Esophagus squamous epithelium (tissue), 5 donors: ENCODE measurements at places on chromosomes 1 and 21.

GRCh38 chr1:109531826-109532364 lies 7.8 kb upstream of the GPR61 start:
- no peaks in the 10 kb centered on the region for H3K27me3 ChIP-seq
- DNase-seq = no peak
- peaks cover 26% of the 10 kb centered on the region for H3K4me1 ChIP-seq
- no peak overlapping the region for H3K4me3 ChIP-seq

GRCh38 chr1:13737398-13737797 lies 37.4 kb downstream of the PRDM2 start:
- no peak overlapping the region for H3K4me3 ChIP-seq
- H3K27ac ChIP-seq = no peak overlapping the region
- no peak for DNase-seq
- no peaks in the 10 kb centered on the region for H3K27me3 ChIP-seq
- H3K4me1 ChIP-seq = no peaks in the 10 kb centered on the region
- H3K36me3 ChIP-seq = no peaks in the 10 kb centered on the region

DNA sequence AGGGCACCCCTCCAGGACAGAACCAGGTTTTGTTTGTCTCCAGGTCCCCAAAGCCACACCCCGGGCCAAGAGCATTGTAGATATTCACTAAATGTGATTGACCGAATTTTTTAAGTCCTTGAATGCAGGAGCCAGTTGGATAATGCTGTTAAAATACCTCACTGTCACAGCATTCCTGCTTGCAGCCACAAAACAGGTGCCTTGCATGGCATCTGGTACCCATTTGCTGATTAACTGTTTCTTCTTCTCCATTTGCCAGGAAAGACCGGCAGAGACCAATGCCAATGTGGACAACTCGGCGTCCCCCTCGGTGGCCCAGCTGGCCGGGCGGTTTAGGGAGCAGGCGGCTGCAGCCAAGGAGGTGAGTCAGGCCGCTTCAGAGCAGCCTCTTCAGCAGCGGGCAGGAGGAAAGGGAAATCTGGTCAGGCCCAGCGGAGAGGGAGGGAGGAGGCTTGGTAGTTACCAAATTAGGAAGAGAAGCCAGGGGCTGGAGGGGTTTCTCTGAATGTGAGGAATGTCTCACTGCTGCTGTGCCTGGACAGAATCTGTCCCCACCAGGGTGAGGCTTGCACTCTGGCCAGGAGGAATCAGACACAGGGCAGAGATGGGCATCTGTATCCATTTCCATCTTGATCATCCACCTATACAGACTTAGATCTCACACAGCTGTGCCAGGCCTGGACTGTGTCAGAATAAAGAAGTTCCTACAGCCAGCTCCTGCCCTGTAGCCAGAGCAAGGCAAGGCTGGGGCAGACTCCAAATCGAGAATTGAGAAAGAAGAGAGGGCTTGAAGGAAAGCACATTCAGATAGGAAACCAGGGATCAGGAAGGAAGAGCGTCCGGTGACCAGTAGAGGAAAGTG lies 37.9 kb upstream of the MPZL1 start:
- no peaks in the 10 kb centered on the region for H3K27me3 ChIP-seq
- peak overlapping the region; percentile 66 for H3K27ac ChIP-seq
- peaks cover 55% of the 10 kb centered on the region for H3K4me1 ChIP-seq
- H3K4me3 ChIP-seq = no peak overlapping the region
- DNase-seq = no peak
- H3K36me3 ChIP-seq = no peaks in the 10 kb centered on the region

DNA sequence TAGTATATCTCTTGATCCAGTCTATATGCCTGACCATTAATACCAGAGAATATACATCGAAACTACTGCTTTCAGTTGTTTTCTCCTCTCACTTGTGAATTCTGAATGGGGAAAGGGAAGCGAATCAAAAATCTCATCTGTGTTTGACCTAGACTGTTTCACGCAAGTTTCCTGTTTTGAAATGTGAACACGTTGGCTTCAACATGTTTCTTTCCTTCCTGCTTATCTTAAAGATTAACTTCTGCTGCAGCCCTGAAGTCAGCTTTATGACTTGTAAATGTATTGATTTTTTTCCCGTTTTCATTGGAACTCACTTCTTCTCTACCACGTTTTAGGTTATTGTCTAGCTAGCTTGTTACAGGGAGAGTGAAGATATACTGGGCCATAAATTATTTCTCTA lies 49.9 kb downstream of the SNX27 start:
- H3K27ac ChIP-seq = no peak overlapping the region
- peaks cover 77% of the 10 kb centered on the region for H3K36me3 ChIP-seq
- DNase-seq = no peak

DNA sequence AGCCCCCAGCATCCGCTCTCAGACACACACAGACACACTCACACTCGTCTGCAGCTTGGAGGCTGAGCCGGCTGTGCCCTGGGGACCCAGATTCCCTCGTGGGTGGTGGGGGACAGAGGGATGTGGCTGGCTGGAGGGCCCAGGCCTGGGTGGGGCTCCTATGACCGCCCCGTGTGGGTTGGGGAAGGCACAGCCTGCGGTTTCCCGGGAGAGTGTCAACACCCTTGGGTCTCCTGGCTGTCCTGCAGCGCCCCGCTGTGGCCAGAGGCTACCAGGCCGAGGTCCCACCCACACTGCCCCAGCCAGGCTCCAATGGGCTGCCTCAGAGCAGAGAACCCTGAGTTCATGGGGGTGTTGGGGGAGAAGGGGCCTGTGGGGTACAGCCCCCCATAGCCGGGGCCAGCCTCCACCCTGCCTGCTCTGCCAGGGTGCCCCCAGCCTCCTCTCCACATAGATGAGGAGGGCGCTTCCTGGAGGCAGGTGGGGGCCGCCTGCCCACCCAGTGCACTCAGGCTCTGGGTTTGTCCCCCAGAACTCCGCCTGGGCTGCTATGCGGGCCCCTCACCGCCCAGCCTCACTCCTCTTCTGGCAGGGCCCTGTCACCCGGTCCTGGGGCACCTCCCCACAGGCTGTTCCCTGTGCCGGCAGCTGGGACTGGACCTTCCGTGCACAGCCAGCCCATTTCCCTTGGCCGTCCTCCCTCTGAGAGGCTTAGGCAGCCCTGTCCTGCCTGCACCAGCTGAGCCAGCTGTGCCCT lies at the start of gene TTC34:
TSS of gene TTC34 (minus strand) at position 159 of the 757 bp plus-strand sequence. CDS start 866 bp downstream, outside the sequence.
- peaks cover 6% of the 10 kb centered on the region for H3K4me1 ChIP-seq
- H3K27me3 ChIP-seq = peaks cover 92% of the 10 kb centered on the region
- H3K27ac ChIP-seq = no peak within 1 kb of the TSS
- H3K36me3 ChIP-seq = no peaks in the 10 kb centered on the region
- DNase-seq = no peak

GRCh38 chr1:85581802-85582686 lies 1.5 kb downstream of the CCN1 start:
- no peaks in the 10 kb centered on the region for H3K36me3 ChIP-seq
- peak overlapping the region; percentile 80 for H3K4me3 ChIP-seq
- DNase-seq = no peak

DNA sequence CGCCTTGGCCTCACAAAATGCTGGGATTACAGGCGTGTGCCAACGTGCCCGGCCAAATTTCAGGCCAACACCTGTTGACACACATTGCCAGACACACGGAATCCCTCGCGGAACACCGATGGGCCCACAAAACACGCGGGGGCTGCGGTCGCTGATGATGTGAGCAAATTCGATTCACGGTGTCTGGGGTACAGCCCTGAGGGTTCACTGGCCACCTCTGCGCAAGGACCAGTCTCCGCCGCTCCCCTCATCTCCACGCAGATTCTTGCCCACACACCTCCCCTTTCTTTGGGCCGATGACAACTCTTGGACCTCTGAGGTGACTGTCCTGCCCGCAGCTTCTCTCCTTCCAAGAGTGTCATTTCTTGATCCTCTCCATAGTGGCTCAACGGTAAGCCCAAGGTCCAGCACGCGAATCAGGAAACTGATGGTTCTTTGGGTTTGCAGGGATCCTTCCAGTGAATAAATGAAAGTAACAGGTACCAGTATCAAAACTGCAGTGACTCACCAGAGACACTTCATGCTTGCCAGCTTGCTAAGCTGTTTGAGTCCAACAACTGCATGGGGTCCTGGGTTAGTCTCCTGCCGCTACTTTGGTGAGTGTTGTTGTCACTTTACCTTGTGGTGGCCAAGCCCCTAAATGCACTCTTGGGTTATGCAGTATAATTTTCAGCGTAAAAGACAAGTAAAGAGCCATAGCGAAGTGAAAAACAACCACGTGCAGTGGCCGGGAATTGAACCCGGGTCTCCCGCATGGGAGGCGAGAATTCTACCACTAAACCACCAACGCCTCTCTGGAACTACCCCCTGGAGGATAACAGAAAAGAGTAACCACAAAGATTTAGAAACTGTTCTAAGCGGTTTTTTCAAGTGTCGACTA lies 11.0 kb upstream of the RNU1-3 start:
- no peak overlapping the region for H3K4me3 ChIP-seq
- no peaks in the 10 kb centered on the region for H3K4me1 ChIP-seq
- no peaks in the 10 kb centered on the region for H3K36me3 ChIP-seq
- no peak overlapping the region for H3K27ac ChIP-seq

- no peaks in the 10 kb centered on the region for H3K36me3 ChIP-seq
- no peak for DNase-seq
- H3K4me1 ChIP-seq = no peaks in the 10 kb centered on the region
- H3K27me3 ChIP-seq = no peaks in the 10 kb centered on the region
Measured at GRCh38 chr1:2098839-2099785, 48.9 kb downstream of the PRKCZ start.

DNA sequence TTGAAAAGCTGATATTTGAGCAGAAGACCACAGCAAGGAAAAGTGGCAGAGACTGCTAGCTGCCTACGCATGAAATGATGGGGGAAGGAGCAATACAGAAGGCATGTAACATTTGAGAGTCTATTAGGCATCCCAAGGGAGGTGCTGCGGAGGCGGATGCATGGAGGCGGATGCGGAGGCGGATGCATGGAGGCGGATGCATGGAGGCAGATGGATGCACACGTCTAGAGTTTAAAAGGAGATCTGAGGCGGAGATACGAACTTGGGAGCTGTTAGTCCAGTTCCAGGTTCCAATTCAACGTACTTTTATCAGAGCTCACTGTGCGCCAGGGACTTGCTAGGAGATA lies 744 bp upstream of the DDX20 start:
- H3K27me3 ChIP-seq = no peaks in the 10 kb centered on the region
- no peaks in the 10 kb centered on the region for H3K36me3 ChIP-seq
- H3K4me1 ChIP-seq = peaks cover 6% of the 10 kb centered on the region
- H3K27ac ChIP-seq = peak overlapping the region; percentile 96
- H3K4me3 ChIP-seq = peak overlapping the region; percentile 90

DNA sequence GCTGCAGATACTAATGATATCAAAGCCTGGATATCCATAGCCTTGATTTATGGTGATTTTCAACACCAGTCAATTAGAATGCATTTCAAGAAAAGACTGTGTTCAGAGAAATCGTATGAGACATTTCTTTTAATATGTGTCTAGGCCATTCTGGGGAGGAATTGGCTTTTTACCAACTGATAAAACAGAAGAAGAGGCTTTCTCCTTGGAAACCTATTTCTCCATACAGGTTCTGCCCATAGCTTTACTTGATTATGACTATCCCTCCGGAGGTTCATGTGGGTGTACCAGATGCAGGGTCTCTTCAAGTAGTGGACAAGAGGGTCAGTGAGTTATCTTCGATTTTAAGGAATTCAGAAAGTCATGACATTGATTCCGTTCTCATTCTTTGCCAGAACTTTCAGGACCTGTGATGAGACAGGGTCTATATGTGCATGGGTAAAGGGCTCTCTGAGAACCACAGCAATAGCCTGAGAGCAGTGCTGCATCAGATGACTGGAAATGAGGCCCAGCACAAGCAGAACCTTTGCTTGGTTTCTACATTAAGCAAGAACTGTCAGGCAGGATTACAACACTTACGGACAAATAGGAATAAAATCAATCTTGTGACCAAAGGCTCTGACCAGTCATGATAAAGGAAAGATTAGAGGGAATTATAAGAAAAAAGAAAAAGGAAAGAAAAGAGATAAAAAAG lies 263.7 kb upstream of the SGIP1 start:
- no peaks in the 10 kb centered on the region for H3K27me3 ChIP-seq
- H3K4me1 ChIP-seq = peaks cover 50% of the 10 kb centered on the region
- no peak overlapping the region for H3K4me3 ChIP-seq
